ENCODE measurements at places on chromosomes 5 and 9. TPM values are rescaled to one million over a fixed set of nuclear protein-coding genes. Genes with fewer than 3 reads are reported as not detected.

FGF18 gene
- 0.28 TPM for total RNA-seq

BSPRY gene
- 2.9 TPM for total RNA-seq

DNA sequence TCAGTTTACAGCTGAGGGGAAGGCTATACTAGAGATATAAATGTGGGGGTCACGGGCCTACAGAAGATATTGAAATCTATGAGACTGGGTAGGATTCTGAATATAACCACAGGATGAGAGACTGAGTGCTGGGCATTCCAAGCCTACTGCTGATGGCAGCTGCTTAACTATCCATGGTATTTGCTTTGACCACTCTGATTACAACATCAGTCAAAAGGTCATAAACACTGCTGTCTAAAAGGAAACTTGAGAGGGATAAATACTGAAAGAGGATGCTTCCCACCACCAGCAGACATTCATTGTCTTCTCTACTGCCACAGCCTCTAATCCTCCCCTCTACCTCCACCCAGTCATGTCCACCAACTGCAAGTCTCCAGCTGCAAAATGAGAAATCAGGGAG is 3.8 kb downstream of the ZNF622 start:
- H3K27me3 ChIP-seq: no peaks in the 10 kb centered on the region
- H3K27ac ChIP-seq: no peak overlapping the region
- no peak for DNase-seq
- no peaks in the 10 kb centered on the region for H3K36me3 ChIP-seq
- peaks cover 18% of the 10 kb centered on the region for H3K4me1 ChIP-seq
- no peak overlapping the region for H3K4me3 ChIP-seq

DNA sequence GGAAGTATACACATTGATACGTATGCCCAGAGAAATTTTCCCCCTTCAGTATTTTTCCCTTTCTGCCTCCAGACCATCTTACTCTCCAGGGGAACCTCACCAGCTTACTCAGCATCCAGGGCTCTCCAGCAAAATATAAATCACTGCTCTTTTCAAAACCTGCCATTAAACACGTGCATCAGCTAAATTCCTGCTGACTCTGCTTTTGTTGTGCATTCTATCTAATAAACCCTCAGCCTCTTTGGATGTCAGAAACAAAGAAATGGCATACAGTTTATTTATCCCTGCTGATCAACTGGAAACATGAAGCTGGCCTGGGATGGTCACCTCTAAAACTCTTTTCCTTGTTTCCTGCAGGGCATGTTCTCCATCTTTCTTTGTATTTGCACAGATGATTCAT is 126.8 kb downstream of the TRPM3 start:
- no peaks in the 10 kb centered on the region for H3K36me3 ChIP-seq
- DNase-seq: no peak
- no peaks in the 10 kb centered on the region for H3K27me3 ChIP-seq
- H3K27ac ChIP-seq: no peak overlapping the region
- no peaks in the 10 kb centered on the region for H3K4me1 ChIP-seq

GRCh38 chr5:178895615-178896571 is at the start of gene ZFP2:
ZFP2 (plus strand) TSS chr5:178895913; CDS start chr5:178931314, 35,401 bp downstream.
- peak within 1 kb of the TSS; percentile 81 for H3K4me3 ChIP-seq
- peak; percentile 45 for DNase-seq
- no peaks in the 10 kb centered on the region for H3K27me3 ChIP-seq
- no peaks in the 10 kb centered on the region for H3K4me1 ChIP-seq
- H3K27ac ChIP-seq: no peak within 1 kb of the TSS

GRCh38 chr9:94900222-94901018 is 173.9 kb downstream of the AOPEP start:
- peak overlapping the region; percentile 91 for H3K27ac ChIP-seq
- H3K27me3 ChIP-seq: no peaks in the 10 kb centered on the region
- H3K4me3 ChIP-seq: no peak overlapping the region
- DNase-seq: peak; percentile 70

GRCh38 chr5:85663708-85664031 is 954.1 kb upstream of the COX7C start:
- H3K36me3 ChIP-seq: no peaks in the 10 kb centered on the region
- no peaks in the 10 kb centered on the region for H3K4me1 ChIP-seq
- H3K27ac ChIP-seq: no peak overlapping the region
- no peaks in the 10 kb centered on the region for H3K27me3 ChIP-seq
- no peak overlapping the region for H3K4me3 ChIP-seq

GRCh38 chr9:133322701-133323100 is 13.3 kb downstream of the SURF6 start:
- H3K4me3 ChIP-seq: no peak overlapping the region
- H3K27ac ChIP-seq: no peak overlapping the region
- no peak for DNase-seq
- no peaks in the 10 kb centered on the region for H3K27me3 ChIP-seq
- no peaks in the 10 kb centered on the region for H3K4me1 ChIP-seq
- H3K36me3 ChIP-seq: no peaks in the 10 kb centered on the region

DNA sequence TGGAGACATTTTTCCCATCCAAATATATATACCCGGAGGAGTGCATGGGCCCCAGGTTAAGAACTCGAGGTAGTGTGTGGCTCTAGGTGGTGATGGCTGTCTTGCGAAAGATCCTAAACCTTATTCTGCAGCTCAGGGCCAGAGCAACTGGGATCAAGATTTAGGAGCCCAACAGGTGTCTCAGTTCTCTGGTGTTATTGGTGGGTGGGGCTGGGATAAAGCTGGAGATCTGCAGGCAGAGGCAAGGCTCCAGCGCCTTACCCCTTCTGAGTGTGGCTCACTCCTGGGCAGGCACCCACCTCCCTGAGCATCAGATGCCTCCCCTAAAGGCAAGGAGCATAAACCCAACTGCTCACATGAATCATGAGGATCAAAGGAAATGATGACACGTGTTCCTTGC is 11.2 kb downstream of the UBE2QL1 start:
- H3K4me1 ChIP-seq: no peaks in the 10 kb centered on the region
- H3K4me3 ChIP-seq: no peak overlapping the region
- DNase-seq: no peak
- no peaks in the 10 kb centered on the region for H3K36me3 ChIP-seq
- H3K27me3 ChIP-seq: no peaks in the 10 kb centered on the region
- H3K27ac ChIP-seq: no peak overlapping the region

GRCh38 chr9:100505564-100506159 is 32.7 kb downstream of the TMEFF1 start:
- no peaks in the 10 kb centered on the region for H3K4me1 ChIP-seq
- DNase-seq: peak; percentile 85
- H3K4me3 ChIP-seq: no peak overlapping the region
- no peak overlapping the region for H3K27ac ChIP-seq

- peaks cover 9% of the 10 kb centered on the region for H3K4me1 ChIP-seq
- no peaks in the 10 kb centered on the region for H3K36me3 ChIP-seq
- no peak for DNase-seq
- H3K27ac ChIP-seq: no peak overlapping the region
These were observed 79.3 kb upstream of the MAP3K1 start for GRCh38 chr5:56735849-56736641.

- peaks cover 4% of the 10 kb centered on the region for H3K4me1 ChIP-seq
- no peaks in the 10 kb centered on the region for H3K27me3 ChIP-seq
- no peak for DNase-seq
- H3K4me3 ChIP-seq: no peak overlapping the region
- no peaks in the 10 kb centered on the region for H3K36me3 ChIP-seq
These were observed 63.6 kb upstream of the BOD1 start for GRCh38 chr5:173679909-173680630.

GRCh38 chr9:33193818-33194217 is 26.7 kb upstream of the B4GALT1 start:
- no peaks in the 10 kb centered on the region for H3K4me1 ChIP-seq
- no peaks in the 10 kb centered on the region for H3K27me3 ChIP-seq
- H3K4me3 ChIP-seq: no peak overlapping the region
- no peak for DNase-seq
- H3K27ac ChIP-seq: no peak overlapping the region

GRCh38 chr5:158888206-158888605 is 211.5 kb downstream of the EBF1 start:
- no peak for DNase-seq
- no peak overlapping the region for H3K27ac ChIP-seq
- no peaks in the 10 kb centered on the region for H3K36me3 ChIP-seq
- no peaks in the 10 kb centered on the region for H3K4me1 ChIP-seq
- no peaks in the 10 kb centered on the region for H3K27me3 ChIP-seq

Data from adrenal gland (tissue), 19 donors.